Dorsolateral prefrontal cortex (tissue), 122 donors: ENCODE measurements at places on chromosomes 2 and 18.
A peak's percentile ranks its signal among the peaks of the same experiment; 100 is the strongest.

GRCh38 chr2:237427769-237428506 lies 14.0 kb upstream of the COL6A3 start:
- no peak for DNase-seq

- no peak for DNase-seq
These were observed 97.5 kb downstream of the SH3YL1 start for GRCh38 chr2:166381-166780.

DNA sequence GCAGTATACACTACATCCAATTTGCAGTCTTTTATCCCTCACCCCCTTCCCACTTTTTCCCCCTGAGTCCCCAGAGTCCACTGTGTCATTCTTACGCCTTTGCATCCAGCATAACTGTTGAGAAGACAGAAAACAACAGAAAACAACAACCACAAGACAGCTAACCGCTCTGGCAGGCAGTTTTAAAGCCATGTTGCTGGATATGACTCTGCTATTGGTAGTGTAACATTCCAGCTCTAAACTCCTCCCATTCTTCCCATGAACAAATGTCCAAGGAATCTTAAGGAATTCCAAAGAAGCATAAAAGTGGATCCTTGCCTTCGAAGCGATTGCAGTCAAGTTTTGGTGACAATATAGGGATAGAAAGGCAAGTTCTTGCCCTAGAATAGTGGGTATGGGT lies 599.1 kb downstream of the NYAP2 start:
- DNase-seq: no peak

DNA sequence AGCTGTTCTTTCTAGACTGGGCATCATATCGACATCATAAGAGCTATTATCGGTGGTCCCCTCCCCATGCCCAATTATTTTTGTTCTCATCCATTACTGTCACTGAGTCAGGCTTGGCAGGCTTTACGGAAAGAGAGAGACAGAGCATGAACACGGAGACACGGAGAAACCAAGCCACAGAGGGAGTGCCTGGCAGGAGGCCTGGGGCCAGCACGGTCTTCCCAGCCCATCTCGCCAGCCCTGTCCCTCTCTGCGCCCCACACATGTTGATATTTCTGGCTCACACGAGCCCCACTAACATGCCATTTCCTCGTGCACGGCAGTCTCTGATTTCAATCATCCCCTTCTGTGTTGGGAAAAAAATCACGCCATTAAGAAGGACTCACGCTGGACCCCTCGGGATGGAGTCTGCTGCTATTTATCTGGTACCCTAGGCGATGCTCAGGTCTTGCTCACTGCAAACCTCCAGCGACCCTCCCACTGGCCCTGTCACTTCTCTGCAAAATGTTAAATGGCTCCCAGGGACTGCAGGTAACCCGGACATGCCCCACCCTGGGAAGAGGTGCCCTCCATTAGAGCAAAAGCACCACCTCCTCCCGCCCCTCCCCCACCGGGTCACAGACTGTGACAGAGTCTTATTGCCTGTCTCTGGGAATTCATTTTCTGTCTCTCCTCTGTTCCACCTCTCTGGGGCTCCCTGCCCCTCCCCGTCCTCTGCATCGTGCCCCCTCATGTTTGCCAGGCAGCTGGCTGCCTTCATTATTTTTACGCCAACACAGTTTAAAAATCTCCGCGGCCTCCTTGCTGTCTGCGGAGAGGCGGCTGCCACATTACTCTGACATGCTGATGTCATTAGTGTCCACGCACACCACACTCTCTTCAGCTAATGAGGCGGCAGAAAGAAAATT lies 40.1 kb upstream of the GBX2 start:
- no peak for DNase-seq

GRCh38 chr2:7880566-7880965 lies 801.3 kb upstream of the ID2 start:
- DNase-seq: no peak

DNA sequence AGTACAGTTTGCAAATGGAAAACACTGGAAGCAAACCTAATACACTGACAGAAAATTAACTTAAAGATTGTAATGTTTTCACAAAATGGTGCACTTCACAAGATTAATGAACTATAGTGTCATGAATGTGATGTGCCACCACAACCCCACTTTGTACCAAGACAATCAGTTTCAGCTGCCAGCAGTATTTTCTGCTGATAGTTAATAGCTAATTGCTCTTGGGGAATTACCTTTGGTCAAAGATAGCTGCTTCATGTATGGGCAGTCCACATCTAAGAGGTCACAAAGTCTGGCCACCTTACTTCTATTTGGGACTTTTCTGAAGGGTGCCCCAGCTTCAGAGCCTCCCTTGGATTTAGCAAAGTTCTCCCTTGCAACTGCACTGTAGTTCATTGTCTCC lies 254.0 kb downstream of the CALCRL start:
- DNase-seq: no peak

- DNase-seq: no peak
These were observed 66.8 kb upstream of the SEC11C start for GRCh38 chr18:59072727-59073421.

DNA sequence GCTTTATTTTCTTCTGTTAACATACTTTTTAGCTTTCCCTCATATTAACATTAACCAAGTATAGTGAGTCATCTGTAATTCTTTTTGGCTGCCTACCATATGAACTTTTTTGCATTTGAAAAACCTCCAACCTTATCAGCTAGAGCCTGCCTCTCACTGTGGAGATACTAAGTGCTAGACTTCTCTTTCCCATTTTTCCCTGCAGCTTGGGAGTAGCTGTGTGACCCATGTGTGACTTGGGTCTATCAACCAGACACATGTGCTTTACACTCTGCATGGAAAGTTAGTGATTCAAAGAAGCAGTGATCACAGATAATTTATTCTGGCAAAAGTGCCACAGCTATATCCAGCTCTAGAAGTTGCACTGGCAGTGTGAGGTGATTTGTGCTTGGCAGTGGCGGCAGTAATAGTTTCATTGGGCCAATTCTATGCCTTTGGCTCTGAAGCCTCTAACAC lies 36.3 kb downstream of the PREPL start:
- DNase-seq: no peak

- DNase-seq: peak; percentile 50
These were observed 32.2 kb downstream of the KCTD18 start for GRCh38 chr2:200477667-200478131.

GRCh38 chr2:102622646-102623045 lies 3.3 kb downstream of the SLC9A2 start:
- no peak for DNase-seq

DNA sequence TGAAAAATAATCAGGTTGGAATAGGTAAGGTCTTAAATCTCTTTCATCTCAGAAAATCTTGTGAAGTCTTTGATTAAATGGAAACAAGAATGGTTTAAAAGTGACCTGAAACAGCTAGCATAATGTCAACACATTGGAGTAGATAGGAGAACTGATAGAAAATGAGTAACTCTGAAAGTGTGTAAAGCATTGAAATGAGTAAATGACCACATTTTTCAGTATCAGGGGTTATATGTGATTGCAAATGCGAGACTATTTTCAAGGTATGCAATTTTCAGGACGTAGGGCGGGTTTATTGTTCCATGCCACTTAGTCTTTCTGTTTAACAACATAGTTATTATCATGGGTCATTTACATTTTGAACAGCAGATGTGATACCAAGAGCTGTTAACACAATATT lies 1383.2 kb downstream of the LRP1B start:
- no peak for DNase-seq

- DNase-seq: no peak
These were observed 211.2 kb downstream of the TNS1 start for GRCh38 chr2:217791551-217791950.

- no peak for DNase-seq
These were observed 29.7 kb downstream of the AGPS start for GRCh38 chr2:177422271-177422670.

- no peak for DNase-seq
These were observed 20.4 kb downstream of the PPM1B start for GRCh38 chr2:44189104-44189503.

- DNase-seq: no peak
These were observed 39.1 kb downstream of the TMEFF2 start for GRCh38 chr2:192155511-192156118.

DNA sequence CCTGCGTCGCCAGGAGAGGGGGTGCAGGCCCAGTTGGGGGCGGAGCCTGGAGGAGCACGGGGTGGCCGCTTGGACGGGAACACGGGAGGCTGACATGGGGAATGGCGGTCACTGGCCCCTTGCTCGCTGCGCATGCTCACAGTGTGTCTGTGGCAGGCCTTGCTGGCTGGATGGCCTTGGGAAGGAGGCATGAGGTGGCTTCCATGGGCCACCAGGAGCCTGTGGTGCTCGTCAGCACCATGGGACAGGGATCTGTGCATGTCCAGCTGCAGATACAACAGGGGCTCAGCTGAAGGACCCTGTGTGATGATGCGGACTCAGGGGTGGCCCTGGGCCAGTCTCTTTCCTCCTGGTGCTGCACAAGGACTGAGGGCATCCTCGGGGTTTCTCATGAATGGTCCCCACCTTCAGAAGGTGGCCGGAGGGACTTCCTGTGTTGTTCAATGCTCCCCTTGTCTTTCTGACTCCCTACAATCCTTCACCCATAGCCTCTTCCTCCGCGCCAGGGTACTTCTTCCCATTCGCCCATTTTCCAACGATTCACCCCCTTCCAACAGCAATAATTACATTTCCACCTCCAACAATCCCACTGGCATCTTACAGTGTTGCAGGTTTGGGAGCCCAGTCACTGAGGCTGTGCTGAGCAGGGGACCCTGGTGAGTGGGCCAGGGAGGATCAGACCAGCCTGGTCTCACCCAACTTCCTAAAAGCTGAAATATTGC lies 3.4 kb upstream of the SP140L start:
- DNase-seq: no peak

DNA sequence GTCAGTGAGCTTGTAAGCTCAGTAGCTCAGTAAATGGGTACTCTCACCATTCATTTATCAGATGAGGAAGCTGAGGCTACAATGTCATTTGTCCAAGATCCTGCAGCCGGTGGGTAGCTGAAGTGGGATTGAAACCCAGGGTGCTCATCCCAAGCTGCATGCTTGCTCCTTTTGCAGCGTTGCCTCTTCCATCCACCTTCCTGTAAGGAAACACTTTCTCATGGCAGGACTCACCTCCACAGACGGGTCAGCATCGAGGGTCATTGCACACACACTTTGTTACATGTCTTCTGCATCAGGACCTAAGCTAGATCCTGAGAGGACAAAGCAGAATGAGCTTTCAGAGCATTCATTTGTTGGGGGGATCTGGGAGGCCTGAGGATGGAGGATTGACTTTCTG lies 60.7 kb downstream of the ACOXL start:
- DNase-seq: no peak

- no peak for DNase-seq
These were observed 5.2 kb downstream of the FN1 start for GRCh38 chr2:215430528-215431187.

DNA sequence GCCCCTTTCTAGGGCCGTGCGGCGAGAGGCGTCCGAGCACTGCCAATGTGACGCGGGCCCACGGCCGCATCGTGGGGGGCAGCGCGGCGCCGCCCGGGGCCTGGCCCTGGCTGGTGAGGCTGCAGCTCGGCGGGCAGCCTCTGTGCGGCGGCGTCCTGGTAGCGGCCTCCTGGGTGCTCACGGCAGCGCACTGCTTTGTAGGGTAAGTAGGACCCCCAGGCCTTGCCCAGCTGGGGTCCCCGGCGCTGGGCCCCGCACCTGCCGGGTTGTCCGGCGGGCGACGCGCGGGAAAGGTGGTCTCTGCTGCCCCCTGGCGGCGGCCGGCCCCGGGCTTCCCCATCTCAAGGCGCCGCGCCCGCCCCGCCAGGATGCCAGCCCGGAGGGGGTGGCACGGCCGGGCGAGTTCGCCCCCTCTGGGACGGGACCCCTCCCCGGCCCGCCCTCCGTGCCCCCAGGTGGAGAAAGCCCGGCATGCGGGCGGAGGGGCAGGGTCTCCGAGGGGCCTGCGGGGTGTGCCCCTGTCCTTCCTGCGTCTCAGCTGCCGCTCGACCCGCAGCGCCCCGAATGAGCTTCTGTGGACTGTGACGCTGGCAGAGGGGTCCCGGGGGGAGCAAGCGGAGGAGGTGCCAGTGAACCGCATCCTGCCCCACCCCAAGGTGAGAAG lies 1.9 kb downstream of the PRSS56 start:
- DNase-seq: peak; percentile 47

DNA sequence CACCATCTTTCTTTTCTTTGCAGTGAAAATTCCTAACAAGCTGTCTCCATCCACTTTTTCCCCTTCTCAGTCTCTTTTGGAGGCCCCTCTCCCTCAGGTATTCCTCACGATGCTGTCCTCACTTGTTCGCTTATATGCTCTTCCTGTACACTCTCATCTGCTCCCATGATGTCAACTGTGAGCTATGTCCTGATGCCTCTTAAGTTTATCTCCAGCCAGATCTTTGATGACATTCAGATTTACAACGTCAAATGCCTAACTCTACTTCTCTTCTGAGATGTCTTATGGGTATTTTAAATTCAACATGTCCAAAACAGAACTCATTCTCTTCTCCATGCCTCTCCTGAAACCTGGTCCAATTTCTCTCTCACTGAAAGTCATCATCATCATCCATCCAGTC lies 55.1 kb upstream of the SERTAD2 start:
- DNase-seq: no peak

DNA sequence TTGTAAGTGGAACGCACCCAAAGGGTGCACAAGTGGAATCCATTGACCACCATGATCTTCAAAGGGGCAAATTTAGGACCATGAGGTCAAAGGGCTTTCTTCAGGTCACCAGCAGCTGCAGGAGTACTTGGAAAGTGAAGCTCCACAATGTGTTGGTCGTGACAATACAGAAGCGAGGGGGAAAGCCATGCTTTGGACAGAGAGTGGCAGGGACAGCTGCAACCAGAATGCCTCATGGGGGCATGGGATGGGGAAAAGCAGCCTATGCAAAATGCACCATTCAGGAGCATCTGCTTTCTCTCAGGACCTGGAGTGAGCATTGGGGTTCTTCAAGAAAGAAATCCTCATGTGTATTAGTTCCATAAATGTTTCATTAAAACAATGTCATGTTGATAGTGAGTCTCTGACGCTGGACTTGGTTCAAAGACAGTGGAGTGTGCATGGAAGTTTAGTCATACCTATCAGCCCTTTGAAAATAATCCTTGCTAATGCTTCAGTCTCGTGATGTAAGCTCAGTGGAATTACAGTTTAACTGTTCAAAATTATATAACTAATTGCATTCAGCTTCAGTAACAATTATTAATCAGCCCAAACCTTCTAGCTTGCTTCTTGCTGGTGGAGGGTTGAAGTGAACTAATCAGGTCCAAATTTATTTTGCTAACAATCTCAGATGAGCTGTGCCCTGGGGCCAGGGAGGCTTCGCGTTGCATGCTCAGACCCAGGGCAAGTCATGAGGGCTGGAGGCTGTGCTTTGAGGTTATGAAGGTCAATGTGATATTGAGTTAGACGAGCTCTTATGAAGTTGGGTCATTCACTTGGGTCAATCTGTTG lies 41.6 kb downstream of the ACKR3 start:
- DNase-seq: no peak

DNA sequence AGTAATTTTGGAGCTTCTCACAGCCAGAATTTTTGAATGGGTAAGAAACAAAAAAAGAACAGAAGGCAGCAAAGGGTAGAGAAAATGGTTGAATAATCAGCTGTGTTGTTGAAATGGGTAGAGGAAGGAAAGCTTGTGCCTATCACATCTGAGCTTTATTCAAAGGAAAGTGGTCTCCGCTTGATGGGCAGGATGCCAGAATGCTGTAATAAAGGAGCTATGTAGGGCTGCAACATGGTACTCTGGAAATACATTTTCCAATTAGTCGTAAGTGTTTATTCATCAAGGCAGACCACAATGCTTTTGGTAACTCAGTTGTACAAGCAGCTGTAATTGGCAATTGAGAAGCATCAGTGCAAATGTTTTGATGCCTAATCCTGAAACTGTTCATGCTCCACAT lies 196.9 kb downstream of the ICOS start:
- no peak for DNase-seq

- DNase-seq: no peak
These were observed 83.3 kb downstream of the ICOS start for GRCh38 chr2:204019572-204020501.

GRCh38 chr2:99652862-99653261 lies 163.0 kb upstream of the REV1 start:
- no peak for DNase-seq
